HuH-7 (cell line): ENCODE measurements at places on chromosomes 4 and X.

- DNase-seq: peak; percentile 23
These were observed 392.5 kb downstream of the BCOR start for GRCh38 chrX:39705290-39705689.

- DNase-seq: no peak
These were observed 6.3 kb upstream of the OTUD4 start for GRCh38 chr4:145186729-145187128.

DNA sequence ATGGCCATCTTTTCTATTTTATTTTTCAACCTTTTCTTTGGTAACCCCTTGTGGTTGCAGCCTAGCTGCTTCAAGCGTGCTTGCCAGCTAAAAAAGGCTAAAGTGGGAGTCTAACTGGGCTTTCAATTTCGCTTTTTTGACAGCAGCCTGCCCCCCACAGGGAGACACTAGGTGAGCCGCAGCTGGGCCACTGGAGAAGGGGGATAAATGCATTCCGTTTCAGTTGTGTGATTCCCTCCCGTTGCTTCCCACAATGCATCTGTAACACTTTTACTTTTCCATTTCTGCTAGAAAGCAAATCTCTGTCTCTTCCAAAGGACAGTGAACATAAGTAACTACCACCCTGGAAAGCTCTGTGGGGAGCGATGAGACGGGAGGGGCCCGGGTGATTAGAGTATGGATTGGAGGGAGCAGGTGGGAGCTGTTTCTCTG lies 86.3 kb upstream of the RAPGEF2 start:
- DNase-seq: peak; percentile 19

DNA sequence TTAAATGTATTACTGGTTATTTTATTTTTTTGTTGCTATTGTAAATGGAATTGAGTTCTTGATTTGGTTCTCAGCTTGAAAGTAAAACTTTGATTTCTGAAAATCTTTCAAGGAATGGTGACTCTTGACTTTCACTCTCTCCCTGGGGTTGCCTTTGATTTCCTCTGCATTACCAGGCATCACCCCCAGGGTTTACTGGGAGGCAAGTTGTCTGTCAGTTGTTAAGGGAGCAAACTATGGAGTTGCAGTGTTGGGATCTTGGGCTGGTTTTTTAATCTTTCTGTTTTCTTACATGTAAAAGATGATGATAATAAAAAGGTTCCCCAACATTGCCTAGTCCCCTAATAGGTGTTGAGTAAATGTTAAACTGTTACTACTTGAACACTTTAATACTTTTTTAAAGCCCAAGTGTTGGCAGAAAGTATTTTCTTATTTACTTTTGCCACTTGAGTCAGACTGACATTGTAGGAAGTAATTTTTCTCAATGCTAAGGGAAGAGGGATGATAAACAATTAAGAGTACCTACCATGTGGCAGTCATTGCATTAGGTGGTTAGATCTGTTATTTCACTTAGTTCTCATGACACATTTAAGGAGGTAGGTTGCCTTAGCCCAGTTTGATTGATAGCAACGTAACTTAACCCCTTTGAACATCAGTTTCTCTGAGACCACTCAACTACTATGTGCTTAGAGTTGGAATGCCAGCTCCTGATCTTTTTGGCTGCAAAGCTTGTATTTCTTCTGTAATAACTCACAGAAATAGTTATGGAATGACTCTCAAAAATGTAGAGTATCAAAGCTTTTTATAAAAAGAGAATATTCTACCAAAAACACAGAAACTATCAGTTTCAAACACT lies 67.1 kb downstream of the DCLK2 start:
- peak; percentile 8 for DNase-seq

DNA sequence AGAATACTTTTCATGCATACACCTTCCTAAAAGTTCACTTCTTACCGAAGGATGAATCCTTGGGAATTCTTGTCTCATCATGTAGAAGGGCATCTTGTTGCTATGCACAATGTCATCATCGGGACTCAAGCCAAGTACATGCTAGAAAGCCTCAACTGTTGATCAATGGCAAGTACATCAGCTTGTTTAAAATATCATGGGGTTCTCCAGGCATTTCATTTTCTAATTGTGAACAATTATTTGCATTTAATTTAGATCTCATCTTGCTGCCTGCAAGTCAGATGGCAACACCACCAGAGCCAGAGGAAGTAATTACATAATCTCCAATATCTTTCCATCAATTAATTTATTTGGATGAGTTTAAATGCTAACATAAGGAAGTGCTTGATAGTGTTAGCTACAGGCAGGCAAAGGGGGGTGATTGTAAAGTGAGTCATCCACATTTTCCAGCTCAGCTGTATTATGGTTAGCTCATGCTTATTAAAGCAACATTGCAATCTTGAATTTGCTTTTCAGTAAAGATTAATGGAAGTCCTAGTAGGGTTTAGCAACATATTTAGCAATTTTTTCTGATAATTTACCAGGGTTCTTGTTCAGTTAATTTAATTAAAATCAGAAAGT lies 356.5 kb downstream of the CBLL2 start:
- DNase-seq: no peak

DNA sequence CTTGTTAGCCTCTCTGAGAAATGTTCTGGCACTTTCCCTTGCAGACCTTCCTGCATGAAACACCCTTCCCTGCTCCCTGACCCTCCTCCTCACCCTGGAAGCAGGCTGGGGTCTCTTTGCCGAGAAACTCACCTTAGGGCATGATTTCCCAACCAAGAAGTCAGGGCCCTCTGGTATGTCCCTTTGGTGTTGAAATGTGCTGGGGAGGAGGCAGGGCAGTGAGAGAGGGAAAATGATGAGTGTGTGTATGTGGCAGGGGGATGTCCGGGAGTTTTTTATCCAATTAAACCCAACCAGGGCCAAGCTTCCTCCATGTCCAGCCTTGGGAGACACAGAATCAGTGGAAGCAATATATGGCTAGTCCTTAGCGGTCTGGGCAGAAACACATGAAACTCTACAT lies 5.1 kb downstream of the ELF4 start:
- DNase-seq: no peak

DNA sequence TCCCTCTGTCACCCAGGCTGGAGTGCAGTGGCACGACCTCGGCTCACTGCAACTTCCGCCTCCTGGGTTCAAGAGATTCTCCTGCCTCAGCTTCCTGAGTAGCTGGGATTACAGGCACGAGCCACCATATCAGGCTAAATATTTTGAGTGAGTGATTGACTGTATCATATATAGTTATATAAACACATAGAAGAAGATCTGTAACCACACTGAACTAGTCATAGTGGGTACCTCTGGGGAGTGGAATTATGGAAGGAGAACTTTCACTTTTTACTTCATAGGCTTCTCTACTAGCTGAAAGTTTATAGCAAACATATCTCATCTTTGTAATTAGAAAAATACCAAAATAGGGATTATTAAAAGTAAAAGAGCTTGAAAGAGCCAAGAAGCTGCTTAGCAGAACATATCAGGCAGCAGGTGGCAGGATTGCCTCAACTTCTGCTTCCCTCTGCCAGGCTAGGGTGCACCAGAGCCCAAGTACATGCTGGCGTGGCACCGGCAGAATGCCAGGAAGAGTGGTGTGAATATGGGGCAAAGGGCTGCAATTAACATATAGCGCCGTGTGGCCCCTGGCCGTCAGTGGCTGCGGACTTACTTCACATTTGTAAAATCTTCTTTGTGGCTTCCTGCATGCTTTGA lies 39.5 kb upstream of the CD40LG start:
- DNase-seq: no peak

DNA sequence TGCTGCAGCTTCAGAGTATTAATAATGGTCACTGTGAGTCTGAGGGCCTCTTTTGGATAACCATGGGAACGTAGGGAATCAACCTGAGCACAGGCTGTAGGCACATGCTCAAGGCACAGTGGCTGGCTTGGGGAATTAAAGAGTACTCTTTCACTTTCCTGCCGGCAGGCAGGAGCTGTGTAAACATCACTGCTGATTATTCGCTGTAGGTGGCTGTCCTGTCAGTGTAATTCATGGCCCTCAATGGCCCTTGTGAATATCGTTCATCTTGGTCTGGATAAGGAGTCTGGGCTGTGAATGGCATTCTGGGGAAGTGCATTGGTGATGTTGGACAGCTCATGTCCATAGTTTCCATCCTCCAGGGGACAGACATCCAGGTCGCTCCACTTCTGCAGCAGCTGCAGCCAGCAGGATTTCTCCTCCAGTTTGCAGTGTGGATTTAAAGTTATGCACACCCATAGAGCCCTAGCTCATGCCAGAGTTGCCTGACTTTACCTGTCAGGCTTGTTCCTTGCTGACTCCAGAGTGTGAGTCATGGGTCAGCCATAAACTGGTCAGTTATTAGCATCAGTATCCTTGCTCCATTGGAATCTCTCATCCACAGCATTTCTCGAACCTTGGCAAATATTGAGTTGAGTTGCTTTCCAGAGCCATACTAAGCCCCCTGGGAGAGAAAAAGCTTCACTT lies 43.0 kb downstream of the C4orf33 start:
- no peak for DNase-seq

- no peak for DNase-seq
These were observed 17.1 kb downstream of the NAT8L start for GRCh38 chr4:2075987-2076907.

- no peak for DNase-seq
These were observed 50.2 kb upstream of the PDE5A start for GRCh38 chr4:119678761-119679160.

GRCh38 chrX:140022482-140022881 lies 57.2 kb upstream of the CXorf66 start:
- no peak for DNase-seq

DNA sequence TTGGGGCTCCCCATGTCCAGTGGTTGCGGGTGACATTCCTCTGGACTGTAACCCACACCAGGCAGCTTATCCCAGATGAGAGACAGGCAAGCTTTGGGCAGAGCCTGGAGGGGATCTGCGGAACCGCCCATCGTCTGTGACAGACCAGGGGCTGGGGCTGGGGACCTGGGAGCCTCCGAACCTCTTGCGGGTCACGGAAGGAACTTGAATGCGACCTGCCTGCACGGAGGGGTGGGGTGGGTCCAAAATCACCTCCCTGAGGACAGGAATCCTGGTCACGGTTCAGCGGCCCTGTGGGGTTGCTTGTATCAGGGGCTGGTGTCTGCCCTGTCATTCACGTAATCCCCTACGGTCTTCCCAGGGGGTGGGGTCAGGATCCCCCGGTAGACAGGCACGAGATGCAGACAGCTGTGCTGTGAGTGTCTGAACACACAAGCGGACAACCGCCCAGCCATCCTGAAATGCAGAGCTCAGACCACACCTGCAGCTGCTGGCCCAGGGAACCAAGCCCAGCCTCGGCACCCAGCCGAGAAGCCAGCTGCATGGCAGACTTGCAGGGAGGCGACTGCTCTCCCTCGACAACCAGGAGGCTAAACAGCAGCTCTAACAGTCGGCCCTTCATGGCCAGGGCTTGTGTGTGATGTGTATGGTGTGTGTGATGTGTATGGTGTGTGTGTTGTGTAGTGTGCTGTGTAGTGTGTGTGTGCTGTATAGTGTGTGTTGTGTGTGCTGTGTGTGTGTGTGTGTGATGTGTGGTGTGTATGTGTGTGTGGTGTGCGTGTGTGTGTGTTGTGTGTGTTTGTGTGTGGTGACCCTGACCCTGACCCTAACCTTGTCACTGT lies 105.9 kb upstream of the ADRA2C start:
- DNase-seq: no peak

- DNase-seq: no peak
These were observed 34.9 kb upstream of the NFKB1 start for GRCh38 chr4:102466298-102466697.
